ENCODE measurements at places on chromosomes 7 and 10. TPM values are rescaled to one million over a fixed set of nuclear protein-coding genes. Genes with fewer than 3 reads are reported as not detected.

Gene SPDYE8
- total RNA-seq: not detected

- DNase-seq: no peak
Observed at GRCh38 chr10:83522881-83523386, 616.4 kb upstream of the GHITM start.

DNA sequence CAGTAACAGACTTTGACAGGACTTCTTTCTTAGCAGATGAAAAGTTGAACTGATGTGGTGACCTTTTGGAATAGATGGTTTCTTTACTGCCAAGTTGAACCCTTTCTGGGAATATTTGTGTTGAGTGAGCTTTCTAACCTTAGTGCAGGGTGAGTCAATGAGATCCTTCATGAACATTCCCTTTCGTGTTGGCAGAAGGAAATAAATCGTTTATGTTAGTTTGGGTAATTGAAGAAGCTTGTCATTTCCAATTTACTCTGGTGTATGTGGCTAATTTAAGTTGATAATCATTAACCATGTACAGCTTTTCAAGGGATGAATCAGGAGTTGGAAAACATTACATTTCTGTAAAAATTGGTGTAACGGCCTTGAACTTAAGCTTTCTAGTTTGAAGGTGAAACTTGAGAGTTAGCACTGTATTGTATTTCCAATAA is 43.4 kb downstream of the PTTG1IP2 start:
- no peak for DNase-seq

DNA sequence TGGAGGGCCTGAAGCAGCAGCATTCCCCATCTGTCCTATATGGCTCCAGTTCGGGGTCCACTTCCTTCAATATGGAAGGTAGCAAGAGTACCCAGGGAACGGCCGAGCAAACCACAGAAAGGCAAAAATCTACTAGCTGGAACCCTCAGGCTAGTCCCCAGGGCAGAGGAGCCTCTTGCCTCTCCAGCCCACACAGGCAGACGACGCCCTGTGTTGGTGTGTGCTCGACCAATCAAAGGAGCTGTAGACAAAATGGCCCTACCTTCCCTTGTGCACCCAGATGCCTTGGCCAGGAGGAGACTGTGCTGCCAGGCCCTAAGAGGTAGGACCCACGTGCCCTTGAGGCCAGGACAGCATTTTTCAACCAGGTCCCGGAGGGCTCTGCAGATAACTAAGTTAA is 91.5 kb downstream of the FAM53B start:
- DNase-seq: no peak

- no peak for DNase-seq
Observed at GRCh38 chr7:100003711-100004661, 11.4 kb upstream of the ZKSCAN1 start.

DNA sequence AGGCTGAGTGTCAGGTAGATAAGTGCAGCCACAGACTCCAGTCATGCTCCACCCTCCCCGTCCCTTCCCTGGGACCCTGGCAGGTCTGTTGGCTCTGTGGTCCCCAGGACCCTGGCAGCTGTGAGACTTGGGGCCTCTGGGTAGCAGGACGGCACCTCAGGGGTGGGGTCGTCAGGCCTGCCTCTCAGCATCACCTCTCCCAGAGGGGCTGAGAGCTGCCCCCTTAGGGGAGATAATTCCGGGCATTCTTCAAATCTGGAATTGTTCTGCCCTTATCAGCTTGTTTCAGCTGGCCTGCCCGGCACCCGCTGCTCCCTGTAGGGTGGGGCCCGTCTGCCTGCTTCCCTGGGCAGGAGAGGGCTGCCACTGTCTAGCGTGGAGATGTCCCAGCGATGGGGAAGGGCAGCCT is 23.3 kb downstream of the PODXL start:
- DNase-seq: no peak
